Suprapubic skin (tissue), 4 donors: ENCODE measurements at places on chromosomes 7 and 10. TPM values are rescaled to one million over a fixed set of nuclear protein-coding genes. Genes with fewer than 3 reads are reported as not detected.
A peak's percentile ranks its signal among the peaks of the same experiment; 100 is the strongest.

DNA sequence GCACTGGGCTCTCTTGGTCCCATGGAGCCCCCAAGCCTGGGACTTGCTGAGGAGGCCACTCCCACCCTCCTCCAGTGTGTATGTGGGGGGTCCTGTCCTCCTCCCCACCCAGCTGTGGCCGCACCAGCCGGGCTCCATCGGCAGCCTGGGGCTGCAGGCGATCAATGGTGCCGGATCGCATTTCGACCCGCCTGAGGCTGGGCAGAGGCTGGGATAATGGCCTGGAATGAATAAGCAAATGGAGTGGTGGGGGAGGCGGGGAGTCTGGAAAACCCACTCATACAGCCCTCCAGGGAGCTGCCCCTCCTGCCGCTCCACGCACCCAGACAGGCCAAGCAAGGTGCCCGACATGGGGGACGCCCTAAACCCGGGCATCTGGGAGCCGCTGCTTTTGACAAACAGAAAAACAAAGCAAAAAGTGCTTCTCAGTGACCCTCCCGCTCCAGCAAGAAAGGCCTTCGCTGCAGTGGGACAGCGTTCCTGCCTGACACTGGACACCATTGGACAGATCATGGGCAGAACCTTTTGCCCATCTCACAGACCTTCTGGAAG is 160.5 kb downstream of the NRF1 start:
- no peak overlapping the region for H3K4me3 ChIP-seq
- no peaks in the 10 kb centered on the region for H3K4me1 ChIP-seq
- H3K27me3 ChIP-seq, result peaks cover 17% of the 10 kb centered on the region
- no peak overlapping the region for H3K27ac ChIP-seq
- no peak for DNase-seq
- H3K36me3 ChIP-seq, result no peaks in the 10 kb centered on the region

GRCh38 chr10:128066870-128067382 is 59.3 kb downstream of the MKI67 start:
- H3K36me3 ChIP-seq, result peaks cover 55% of the 10 kb centered on the region
- no peak for DNase-seq
- H3K4me1 ChIP-seq, result peaks cover 38% of the 10 kb centered on the region

GRCh38 chr7:96238474-96238873 is 83.4 kb downstream of the SLC25A13 start:
- no peaks in the 10 kb centered on the region for H3K27me3 ChIP-seq
- H3K36me3 ChIP-seq, result no peaks in the 10 kb centered on the region
- no peak overlapping the region for H3K27ac ChIP-seq
- H3K4me1 ChIP-seq, result peaks cover 14% of the 10 kb centered on the region

- no peak for DNase-seq
- no peak overlapping the region for H3K27ac ChIP-seq
- no peak overlapping the region for H3K4me3 ChIP-seq
- no peaks in the 10 kb centered on the region for H3K36me3 ChIP-seq
- H3K27me3 ChIP-seq, result no peaks in the 10 kb centered on the region
- H3K4me1 ChIP-seq, result no peaks in the 10 kb centered on the region
These were observed 210.9 kb upstream of the CHRM2 start for GRCh38 chr7:136657482-136657921.

GRCh38 chr7:29626730-29627129 is 63.1 kb downstream of the PRR15 start:
- no peak overlapping the region for H3K27ac ChIP-seq
- peaks cover 5% of the 10 kb centered on the region for H3K4me1 ChIP-seq
- H3K27me3 ChIP-seq, result no peaks in the 10 kb centered on the region

GRCh38 chr10:70320751-70321150 is 36.9 kb upstream of the NPFFR1 start:
- no peak overlapping the region for H3K4me3 ChIP-seq
- peak; percentile 78 for DNase-seq
- H3K4me1 ChIP-seq, result peaks cover 17% of the 10 kb centered on the region
- no peaks in the 10 kb centered on the region for H3K27me3 ChIP-seq

DNA sequence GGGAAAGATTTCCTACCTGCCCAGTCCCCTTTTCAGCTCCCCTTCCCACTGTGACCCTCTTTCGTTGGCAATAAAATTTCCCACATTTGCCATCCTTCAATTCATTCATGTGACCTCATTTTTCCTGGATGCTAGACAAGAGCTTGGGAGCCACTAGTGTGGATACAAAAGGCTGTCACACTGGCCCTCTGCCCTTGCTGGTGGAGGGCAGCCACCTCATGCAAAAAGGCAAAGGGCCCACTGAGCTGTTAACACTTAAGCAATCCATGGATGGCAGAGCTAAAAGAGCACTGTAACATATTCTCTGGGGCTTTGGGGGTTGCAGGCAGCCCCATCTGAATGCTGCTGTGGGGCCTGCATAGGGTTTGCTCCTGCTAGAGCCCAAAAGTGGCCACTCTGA is 315.1 kb downstream of the NEBL start:
- no peaks in the 10 kb centered on the region for H3K36me3 ChIP-seq
- no peak for DNase-seq
- no peaks in the 10 kb centered on the region for H3K27me3 ChIP-seq
- no peak overlapping the region for H3K27ac ChIP-seq
- no peak overlapping the region for H3K4me3 ChIP-seq

DNA sequence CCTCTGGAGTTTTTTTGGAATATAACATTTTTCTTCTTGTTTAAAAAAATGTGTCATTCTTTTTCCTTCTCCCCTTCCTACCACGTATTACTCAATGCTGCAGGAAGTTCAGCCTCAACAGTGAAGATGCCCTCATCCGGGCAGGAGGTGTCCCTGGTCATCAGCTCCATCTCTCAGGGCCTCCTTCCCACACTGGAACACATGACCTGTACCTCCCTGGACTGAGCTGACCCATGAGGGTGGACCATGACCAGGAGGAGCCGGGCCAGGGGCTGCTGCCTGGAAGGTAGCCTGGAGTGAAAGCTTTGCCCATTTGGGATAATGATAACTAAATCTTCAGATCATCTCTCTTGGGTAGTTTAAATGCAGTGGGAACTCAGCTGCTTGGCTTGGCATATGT is 316.5 kb upstream of the ZMIZ1 start:
- peaks cover 13% of the 10 kb centered on the region for H3K4me1 ChIP-seq
- no peak for DNase-seq
- H3K27ac ChIP-seq, result no peak overlapping the region
- no peak overlapping the region for H3K4me3 ChIP-seq

GRCh38 chr10:97327348-97328294 is 6.9 kb downstream of the FRAT2 start:
- no peak overlapping the region for H3K27ac ChIP-seq
- peaks cover 19% of the 10 kb centered on the region for H3K36me3 ChIP-seq
- no peak for DNase-seq
- H3K4me3 ChIP-seq, result no peak overlapping the region
- H3K27me3 ChIP-seq, result no peaks in the 10 kb centered on the region
- H3K4me1 ChIP-seq, result peaks cover 29% of the 10 kb centered on the region

- H3K4me1 ChIP-seq, result no peaks in the 10 kb centered on the region
- H3K4me3 ChIP-seq, result no peak overlapping the region
- DNase-seq, result no peak
These were observed 373.5 kb upstream of the CELF2 start for GRCh38 chr10:10644008-10644646.

- no peaks in the 10 kb centered on the region for H3K36me3 ChIP-seq
- DNase-seq, result no peak
- H3K4me3 ChIP-seq, result no peak overlapping the region
- H3K4me1 ChIP-seq, result no peaks in the 10 kb centered on the region
These were observed 1223.8 kb downstream of the NXPH1 start for GRCh38 chr7:9657257-9657656.

DNA sequence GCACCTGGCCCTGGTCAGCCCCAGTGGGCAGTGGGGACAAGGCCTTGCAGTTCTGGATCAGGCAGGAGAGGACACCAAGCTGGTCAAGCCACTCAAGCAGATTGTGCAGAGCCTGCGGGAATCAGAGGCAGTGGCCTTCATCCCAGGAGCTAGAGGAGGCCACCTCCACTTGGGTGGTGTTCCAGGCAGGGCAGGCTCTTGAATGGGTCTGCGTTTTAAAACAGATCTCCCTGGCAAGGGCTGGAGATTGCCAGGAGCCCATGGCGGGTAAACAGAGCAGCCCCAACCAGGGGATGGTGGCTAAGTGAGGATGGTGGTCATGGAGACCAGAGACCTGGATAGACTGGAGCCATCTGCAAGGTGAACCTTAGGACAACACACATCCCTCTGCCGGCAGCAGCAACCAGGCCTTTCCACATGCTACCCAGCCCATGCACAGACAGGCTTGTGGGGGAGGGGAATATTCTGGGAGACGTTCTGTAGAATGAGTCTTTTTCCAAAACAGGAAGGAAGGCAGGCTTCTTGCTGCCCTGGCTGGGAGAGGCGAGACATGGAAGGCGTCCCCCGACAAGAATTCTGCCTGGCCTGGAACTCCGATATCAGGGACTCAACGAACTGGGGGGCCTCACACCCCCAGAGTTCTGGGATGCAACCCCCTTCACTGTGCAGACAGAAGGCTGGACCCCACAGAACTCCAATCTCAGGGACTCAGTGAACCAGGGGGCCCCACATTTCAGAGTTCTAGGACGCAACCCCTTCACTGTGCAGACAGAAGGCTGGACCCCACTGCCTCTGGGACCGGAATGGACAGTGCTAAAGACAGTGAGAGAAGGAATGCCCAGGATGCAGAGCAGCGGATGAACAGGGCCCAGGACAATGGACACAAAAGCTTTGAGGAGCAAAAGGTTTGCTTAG is 264.8 kb downstream of the PTPRN2 start:
- H3K27ac ChIP-seq, result no peak overlapping the region
- peaks cover 11% of the 10 kb centered on the region for H3K4me1 ChIP-seq
- H3K4me3 ChIP-seq, result no peak overlapping the region

DNA sequence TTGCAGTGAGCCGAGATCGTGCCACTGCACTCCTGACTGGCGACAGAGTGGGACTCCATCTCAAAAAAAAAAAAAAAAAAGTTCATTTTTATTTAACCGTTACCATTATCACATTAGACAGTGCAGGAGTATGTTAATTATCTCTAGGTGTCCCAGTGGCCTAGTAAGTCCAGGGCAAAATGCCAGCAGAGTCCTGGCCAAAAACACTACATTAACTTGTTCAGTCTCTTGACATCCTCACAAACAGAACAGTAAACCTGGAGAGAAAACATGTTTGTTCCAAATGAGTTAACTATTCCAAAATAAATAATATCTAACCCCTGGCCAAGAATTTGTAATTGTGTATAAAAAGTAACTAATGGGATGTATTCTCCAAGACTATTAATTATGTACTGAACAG is 43.2 kb downstream of the PTPRZ1 start:
- no peak for DNase-seq
- no peaks in the 10 kb centered on the region for H3K4me1 ChIP-seq
- H3K4me3 ChIP-seq, result no peak overlapping the region
- no peaks in the 10 kb centered on the region for H3K27me3 ChIP-seq

- no peak for DNase-seq
- H3K4me3 ChIP-seq, result no peak overlapping the region
- H3K27ac ChIP-seq, result peak overlapping the region; percentile 65
- H3K27me3 ChIP-seq, result no peaks in the 10 kb centered on the region
These were observed 92.8 kb downstream of the VWC2 start for GRCh38 chr7:49866076-49866735.

DNA sequence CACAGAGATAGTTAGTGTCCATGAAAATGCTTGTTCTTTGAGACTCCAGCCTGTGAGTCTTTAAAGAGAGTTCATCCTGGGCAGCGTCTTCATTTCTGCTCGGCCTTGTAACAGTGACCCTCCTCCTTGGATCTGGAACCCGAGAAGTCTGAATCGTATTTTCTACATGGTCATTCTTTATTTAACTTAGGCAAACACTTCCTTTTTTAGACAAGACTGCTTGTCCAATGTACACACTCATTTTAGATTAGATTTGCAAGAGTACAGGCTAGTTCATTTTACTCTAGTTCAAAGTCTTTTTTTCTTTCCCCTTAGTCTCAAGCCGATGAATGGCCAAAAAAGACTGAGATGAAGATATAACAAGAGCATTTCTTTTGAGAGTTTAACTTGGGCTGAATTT is 133.5 kb downstream of the CHN2 start:
- no peak overlapping the region for H3K4me3 ChIP-seq
- H3K4me1 ChIP-seq, result peaks cover 12% of the 10 kb centered on the region
- H3K27me3 ChIP-seq, result no peaks in the 10 kb centered on the region
- H3K36me3 ChIP-seq, result no peaks in the 10 kb centered on the region
- H3K27ac ChIP-seq, result no peak overlapping the region

DNA sequence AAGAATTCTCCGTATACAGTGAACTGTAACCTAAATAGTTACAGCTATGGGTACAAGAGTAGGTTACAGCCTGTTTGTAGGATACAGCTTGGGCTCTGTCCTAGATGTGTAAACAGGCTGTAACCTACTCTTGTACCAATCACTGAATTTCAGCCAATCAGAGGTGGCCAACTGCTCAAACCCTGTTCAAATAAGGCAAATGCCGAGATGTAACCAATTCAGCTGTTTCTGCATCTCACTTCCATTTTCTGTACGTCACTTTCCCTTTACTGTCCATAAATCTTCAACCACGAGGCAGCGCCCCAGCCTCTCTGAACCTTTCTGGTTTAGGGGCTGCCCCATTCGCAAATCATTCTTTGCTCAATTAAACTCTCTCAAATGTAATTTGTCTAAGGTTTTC is 8.3 kb upstream of the MMP21 start:
- H3K27me3 ChIP-seq, result no peaks in the 10 kb centered on the region
- no peak overlapping the region for H3K4me3 ChIP-seq
- H3K27ac ChIP-seq, result no peak overlapping the region
- peaks cover 11% of the 10 kb centered on the region for H3K36me3 ChIP-seq
- no peak for DNase-seq

GRCh38 chr10:81109200-81109752 is 571.6 kb downstream of the SH2D4B start:
- no peaks in the 10 kb centered on the region for H3K4me1 ChIP-seq

- DNase-seq, result no peak
- no peak overlapping the region for H3K4me3 ChIP-seq
- H3K27ac ChIP-seq, result no peak overlapping the region
- H3K36me3 ChIP-seq, result peaks cover 8% of the 10 kb centered on the region
These were observed 12.5 kb downstream of the LIPA start for GRCh38 chr10:89238956-89239644.

GRCh38 chr10:5679606-5680005 is 5.0 kb upstream of the TASOR2 start:
- peaks cover 6% of the 10 kb centered on the region for H3K4me1 ChIP-seq
- H3K27ac ChIP-seq, result no peak overlapping the region
- no peak overlapping the region for H3K4me3 ChIP-seq
- DNase-seq, result no peak
- no peaks in the 10 kb centered on the region for H3K27me3 ChIP-seq

Gene LCOR
- total RNA-seq, result 17.5 TPM

Gene INHBA
- total RNA-seq, result 0.87 TPM

Gene PDLIM1
- total RNA-seq, result 71.4 TPM

Gene RNF148
- total RNA-seq, result not detected

Gene AKR1C1
- total RNA-seq, result 30.1 TPM

Gene ANKRD2
- total RNA-seq, result not detected

Gene BEND7
- total RNA-seq, result 5.0 TPM

Gene WEE2
- total RNA-seq, result not detected

Gene GPR15LG
- 10.3 TPM for total RNA-seq

Gene CDNF
- total RNA-seq, result 5.3 TPM

Gene MEST
- 17.5 TPM for total RNA-seq

Gene C10orf88
- 8.9 TPM for total RNA-seq

Gene ADCY1
- 0.72 TPM for total RNA-seq

Gene MNX1
- 0.56 TPM for total RNA-seq

Gene SPDYE9
- not detected for total RNA-seq

Gene JCAD
- total RNA-seq, result 6.7 TPM
